ENCODE measurements at places on chromosomes 3 and 15.

GRCh38 chr3:45558431-45558830 lies 36.1 kb upstream of the LIMD1 start:
- no peak for DNase-seq

GRCh38 chr3:48811524-48811923 lies 36.1 kb downstream of the PRKAR2A start:
- DNase-seq: no peak

DNA sequence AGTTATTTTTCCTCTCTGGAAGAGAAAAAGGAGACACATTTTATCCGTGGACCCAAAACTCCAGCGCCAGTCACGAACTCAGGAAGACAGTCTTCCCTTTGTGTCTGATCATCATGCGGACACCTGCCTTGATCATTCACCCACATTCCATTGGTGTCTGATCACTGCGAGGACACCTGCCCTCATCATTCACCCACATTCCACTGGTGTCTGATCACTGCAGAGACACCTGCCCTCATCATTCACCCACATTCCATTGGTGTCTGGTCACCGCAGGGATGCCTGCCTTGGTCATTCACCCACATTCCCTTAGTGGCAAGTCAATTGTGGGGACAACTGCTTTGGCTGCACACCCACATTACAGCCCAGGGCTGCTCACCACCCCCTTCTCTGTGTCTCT lies 148.9 kb downstream of the ROBO1 start:
- DNase-seq: no peak

DNA sequence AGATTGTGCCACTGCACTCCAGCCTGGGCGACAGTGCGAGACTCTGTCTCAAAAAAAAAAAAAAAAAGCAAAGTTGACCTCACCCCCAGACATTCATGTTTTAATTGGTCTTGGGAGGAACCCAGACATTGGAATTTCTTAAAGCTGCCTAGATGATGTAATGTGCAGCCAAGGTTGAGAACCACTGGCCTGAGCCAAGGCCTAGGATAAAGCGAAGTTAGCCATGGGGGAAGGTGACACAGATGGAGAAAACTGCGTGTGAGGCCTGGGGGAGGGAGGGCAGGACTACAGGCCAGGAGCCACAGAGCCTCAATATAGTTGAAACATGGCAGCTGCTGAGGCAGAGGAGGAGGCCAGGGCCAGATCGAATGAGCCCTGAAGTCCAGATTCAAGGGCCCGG lies 21.0 kb downstream of the GLB1 start:
- no peak for DNase-seq

- DNase-seq: no peak
These were observed 19.7 kb downstream of the STARD5 start for GRCh38 chr15:81304226-81304625.

DNA sequence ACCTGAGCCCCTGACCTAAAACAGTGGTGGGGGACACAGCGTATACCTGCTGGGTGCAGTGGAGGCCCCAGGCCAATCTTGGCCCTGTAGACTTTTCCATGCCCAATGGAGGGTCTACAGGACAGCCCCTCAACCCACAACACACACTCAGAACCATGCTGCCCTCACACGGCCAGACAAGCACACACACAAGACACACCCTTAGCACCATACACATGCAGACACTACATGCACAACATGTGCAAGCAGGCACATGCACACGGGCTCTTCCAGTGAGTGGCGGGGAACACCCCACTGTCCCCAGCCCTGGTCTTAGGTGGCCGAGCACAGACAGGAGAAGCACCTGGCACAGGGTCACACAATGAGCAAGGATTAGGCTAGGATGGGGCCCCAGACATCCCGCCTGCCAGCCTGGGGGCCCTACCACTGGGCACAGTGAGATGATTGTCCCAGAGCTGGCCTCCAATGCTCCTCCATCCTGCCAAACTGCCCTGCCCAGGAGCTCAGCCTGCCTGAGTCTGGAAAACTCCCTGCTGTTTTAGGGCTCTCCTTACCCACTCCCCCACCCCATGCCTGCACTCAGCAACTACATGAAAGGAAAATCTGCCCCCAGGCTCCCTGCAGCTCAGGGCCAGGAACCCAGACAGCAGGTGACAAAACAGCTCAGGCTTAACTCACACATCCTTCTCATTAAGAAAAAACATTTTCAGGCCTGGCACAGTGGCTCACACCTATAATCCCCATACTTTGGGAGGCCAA lies 15.8 kb downstream of the IQSEC1 start:
- DNase-seq: no peak

GRCh38 chr3:14285548-14285925 lies 106.9 kb downstream of the LSM3 start:
- DNase-seq: no peak

DNA sequence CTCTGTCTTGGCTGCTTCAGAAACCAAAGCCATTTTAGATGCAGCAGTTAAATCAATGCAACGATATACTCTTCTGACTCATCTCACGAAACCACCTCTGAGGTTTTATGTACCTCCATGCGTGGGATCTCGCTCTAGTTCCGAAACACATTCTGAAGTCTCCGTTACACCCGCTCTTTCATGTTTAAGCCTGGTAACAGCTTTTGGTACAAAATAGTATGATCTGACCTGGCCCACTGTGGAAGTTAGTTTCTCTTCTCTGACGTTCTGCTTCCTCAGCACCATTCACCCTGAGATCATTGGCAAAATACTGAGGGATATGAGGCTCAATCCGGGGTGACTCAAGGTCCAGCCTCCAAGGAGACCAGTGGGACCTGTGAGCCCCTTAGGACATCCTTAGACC lies 121.9 kb downstream of the TMEM266 start:
- no peak for DNase-seq

- no peak for DNase-seq
These were observed 15.1 kb upstream of the UACA start for GRCh38 chr15:70778258-70779076.

DNA sequence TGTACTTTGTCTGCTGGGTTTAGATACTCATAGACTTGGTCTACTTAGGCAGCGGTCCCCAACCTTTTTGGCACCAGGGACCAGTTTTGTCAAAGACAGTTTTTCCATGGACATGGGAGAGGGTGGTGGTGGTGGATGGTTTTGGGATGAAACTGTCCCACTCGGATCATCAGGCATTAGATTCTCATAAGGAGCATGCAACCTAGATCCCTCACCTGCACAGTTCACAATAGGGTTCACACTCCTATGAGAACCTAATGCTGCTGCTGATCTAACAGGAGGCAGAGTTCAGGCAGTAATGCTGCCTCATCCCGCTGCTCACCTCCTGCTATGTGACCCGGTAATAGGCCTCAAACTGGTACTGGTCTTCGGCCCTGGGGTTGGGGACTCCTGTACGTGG lies 45.3 kb downstream of the CMSS1 start:
- no peak for DNase-seq

DNA sequence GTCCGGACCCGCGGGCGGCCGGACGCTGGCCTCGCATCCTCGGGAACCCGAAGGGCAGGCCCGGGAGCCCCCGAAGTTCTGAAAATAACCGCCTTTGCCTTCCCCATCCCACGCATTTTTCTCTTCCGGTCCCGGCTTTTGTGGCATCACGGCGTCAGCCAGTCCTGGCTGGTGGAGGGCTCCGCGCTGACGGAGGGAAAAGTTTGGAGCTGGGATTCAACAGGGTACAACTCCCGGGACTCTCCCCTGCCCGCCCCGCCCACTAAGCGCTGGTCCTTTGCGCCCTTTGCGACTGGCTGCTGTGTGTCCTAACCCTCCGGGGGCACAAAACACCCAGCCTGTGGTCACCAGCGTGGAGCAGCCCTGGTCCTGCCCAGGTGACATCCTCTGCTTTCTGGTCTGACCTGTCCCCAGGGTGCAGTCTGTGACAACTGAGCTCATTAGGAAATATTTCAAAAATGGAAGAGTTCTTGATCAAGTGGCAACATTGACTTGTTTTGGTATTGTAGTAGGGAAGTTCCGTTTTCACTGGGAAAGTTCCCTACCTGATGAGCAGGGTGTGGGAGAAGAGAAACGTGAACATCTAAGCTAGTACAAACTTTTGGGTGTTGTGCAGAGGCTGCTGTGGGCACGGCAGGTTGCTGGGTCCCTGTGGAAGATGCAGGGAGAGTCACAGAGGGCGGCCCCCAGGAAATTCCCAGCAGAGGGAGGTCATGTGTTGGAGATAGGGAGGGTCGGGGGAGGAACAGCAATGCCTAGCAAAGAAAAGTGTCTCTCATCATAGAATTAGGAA lies 775 bp downstream of the ARNT2 start:
- DNase-seq: no peak

GRCh38 chr15:57259568-57260040 lies 116.7 kb upstream of the CGNL1 start:
- no peak for DNase-seq

GRCh38 chr3:119405315-119405714 lies 58.1 kb downstream of the TMEM39A start:
- no peak for DNase-seq

All from T follicular helper cell (primary cell).